ENCODE measurements at places on chromosomes 6 and 20. TPM values are rescaled to one million over a fixed set of nuclear protein-coding genes. Genes with fewer than 3 reads are reported as not detected.

Gene SNTA1
- total RNA-seq, result 6.1 TPM

DNA sequence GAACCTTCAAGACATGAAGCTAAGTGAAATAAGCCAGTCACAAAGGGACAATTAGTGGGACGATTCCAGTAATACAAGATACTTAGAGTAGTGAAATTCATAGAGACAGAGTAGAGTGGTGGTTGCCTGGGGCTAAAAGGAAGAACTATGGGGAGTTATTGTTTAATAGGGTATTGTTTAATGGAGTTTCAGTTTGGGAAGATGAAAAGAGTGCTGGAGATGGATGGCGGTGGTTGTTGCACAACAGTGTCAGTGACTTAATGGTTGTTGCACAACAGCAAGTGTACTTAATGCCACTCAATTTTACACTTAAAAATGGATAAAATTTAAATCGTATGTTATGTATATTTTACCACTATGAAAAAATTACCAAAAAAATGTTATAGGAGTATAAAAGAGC lies 209.7 kb upstream of the TENT5A start:
- no peak for DNase-seq

DNA sequence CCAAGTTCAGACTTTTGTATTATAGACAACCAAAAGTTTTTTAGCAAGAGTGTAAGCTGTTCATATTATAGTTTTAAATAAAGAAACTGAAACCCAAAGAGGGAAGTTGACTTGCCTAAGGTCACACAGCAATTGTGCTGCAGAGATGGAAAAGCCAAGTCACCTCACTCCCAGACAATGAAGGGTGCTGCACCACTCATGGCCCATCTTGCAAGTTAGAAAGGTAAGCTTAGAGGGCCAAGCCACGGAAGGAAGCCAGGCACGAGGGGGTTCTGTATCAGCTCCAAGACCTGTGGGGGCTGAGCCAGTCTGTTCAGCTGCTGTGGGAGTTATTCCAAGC lies 860 bp downstream of the DEFB124 start:
- DNase-seq, result no peak

DNA sequence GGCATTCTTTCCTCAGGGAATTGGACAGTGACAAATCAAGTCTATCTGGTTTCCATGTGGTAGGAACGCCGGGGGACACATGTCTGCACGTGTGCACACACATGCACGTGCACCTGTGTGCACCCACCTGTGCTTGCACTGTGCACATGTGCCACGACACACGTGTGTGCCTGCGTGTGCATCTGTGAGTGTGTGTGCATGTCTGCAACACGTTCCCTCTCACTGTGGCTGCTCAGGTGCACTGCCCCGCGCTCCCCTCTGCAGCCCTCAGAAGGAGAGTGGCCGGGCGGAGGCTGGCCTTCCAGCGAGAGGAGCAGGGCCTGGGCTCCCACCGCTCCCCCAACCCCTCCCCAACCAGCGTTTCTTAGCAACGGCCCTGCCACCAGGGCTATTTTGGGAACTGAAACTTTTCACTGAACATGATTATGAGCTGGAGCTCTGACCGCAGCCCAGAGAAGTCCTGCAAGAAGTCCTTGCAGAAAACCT lies 147.8 kb downstream of the PHACTR3 start:
- DNase-seq, result no peak

- no peak for DNase-seq
Observed at GRCh38 chr6:28537509-28538140, 11.9 kb downstream of the GPX5 start.

DNA sequence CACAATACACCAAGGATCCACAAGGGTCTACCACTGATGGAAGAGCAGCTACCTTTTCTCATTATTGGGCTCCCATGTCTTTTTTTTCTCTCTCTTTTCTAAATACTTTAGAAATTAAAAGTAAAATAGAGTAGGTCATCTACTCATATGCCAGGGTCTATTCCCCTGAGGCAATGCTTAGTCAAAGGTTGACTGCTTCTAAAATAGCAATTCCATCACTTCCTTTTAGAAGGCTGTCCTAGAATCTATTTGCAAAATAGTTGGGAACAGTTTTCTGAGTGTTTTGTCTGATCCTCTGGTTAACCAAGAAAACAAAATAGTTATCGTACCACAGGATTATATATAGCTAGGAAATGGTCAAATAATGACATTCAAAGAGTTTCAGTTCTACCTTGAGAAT lies 174.1 kb downstream of the COL21A1 start:
- DNase-seq, result no peak

- DNase-seq, result no peak
Observed at GRCh38 chr6:135030532-135031178, 24.0 kb downstream of the HBS1L start.

Gene ULBP2
- total RNA-seq, result 7.0 TPM

DNA sequence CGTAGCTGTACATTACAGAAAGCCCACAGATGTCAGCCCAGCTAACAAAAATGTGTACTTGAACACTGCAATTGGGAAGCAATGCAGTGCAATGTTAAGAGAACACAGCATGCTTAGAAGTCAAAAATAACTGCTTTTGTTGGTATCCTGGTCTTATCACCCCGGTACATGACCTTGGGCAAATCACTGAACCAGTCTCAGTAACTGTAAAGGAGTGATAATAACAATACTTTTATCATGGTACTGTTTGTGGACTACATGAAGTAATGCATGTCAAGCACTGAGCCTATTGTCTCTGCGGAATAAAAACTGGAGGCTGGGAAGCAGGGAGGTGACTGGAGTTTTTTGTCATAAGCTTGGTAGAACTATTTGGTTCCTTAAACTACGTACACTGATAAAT lies 44.7 kb upstream of the SPDEF start:
- DNase-seq, result no peak

DNA sequence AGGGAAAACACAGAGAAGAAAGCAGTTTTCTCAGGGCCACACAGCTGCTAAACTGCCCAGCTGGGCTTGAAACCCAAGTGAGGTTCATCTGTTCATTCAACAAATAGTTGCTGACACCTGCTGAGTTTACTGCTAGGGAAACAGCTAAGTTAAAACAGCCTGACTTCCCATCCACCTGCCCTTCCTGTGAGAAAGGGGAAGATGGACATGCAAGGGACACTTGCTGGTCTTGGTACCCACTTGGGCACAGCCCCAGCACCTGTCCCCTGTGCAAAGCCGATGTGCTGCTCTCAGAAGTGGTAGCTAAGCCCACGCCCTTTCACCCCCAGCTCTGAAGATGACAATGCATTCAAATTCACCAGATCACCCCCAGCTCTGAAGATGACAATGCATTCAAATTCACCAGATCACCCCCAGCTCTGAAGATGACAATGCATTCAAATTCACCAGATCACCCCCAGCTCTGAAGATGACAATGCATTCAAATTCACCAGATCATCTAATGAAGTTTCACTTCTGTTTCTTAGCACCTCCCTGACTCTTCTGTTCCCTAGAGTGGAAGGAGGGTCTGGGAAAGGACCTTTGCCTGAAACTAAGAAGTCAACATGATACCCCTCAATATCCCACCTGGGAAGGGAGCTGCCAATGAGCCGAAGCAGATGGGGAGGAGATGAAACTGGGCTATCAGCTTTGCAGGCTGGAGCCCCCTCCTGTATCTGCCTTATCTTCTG lies 46.0 kb upstream of the TOP1 start:
- DNase-seq, result no peak

- no peak for DNase-seq
Observed at GRCh38 chr6:25401711-25402110, 122.5 kb downstream of the CARMIL1 start.

Gene IMPG1
- total RNA-seq, result not detected

Gene MGME1
- total RNA-seq, result 26.2 TPM
